H1 (cell line): ENCODE measurements at places on chromosomes 2 and 18. TPM values are rescaled to one million over a fixed set of nuclear protein-coding genes. Genes with fewer than 3 reads are reported as not detected.

- H3K4me3 ChIP-seq, result no peak overlapping the region
- H3K27me3 ChIP-seq, result no peaks in the 10 kb centered on the region
- H3K27ac ChIP-seq, result no peak overlapping the region
- DNase-seq, result peak; percentile 26
- H3K4me1 ChIP-seq, result no peaks in the 10 kb centered on the region
Observed at GRCh38 chr2:71891155-71891554, 256.5 kb downstream of the CYP26B1 start.

DNA sequence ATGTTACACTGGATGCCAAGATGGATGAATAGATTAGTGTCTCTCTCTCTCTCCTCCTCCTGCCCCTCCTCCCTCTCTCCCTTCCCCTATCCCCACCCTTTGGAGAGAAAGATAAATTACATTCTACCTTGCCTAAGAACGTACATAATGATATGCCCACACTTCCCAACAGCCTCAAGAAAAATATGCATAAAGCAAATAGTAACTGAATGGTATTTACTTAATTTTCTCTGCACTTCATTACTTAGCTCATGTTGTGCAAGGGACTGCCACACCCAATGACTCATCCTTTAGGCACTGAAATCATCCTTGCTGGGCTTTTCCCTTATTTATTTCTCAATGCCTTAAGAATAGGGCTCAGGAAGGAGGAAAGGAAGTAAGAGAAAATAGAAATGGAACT, 137.3 kb upstream of the PID1 start:
- H3K4me1 ChIP-seq, result peaks cover 10% of the 10 kb centered on the region
- H3K4me3 ChIP-seq, result no peak overlapping the region
- no peaks in the 10 kb centered on the region for H3K27me3 ChIP-seq
- H3K27ac ChIP-seq, result no peak overlapping the region
- no peaks in the 10 kb centered on the region; the same call in 1 of the 2 replicates for H3K36me3 ChIP-seq

DNA sequence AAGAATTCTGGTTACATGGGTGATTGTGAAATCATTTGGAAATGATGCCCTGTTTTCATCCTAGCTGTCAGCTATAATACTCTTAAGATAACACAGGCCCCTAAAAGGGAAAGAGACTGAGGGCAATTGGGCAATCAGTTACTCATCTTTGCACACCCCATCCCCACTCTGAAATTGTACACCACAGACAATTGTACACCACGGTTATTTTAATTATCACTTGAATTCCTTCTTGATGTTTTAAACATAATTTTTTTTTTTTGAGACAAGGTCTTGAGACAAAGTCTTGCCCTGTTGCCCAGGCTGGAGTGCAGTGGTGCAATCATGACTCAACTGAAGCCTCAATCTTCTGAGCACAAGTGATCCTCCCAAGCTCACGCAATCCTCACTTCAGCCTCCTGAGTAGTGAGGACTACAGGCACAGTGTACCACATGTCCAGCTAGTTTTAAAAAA, 862.4 kb upstream of the ACVR2A start:
- H3K4me1 ChIP-seq, result no peaks in the 10 kb centered on the region
- DNase-seq, result no peak
- no peaks in the 10 kb centered on the region for H3K27me3 ChIP-seq
- no peak overlapping the region for H3K27ac ChIP-seq

DNA sequence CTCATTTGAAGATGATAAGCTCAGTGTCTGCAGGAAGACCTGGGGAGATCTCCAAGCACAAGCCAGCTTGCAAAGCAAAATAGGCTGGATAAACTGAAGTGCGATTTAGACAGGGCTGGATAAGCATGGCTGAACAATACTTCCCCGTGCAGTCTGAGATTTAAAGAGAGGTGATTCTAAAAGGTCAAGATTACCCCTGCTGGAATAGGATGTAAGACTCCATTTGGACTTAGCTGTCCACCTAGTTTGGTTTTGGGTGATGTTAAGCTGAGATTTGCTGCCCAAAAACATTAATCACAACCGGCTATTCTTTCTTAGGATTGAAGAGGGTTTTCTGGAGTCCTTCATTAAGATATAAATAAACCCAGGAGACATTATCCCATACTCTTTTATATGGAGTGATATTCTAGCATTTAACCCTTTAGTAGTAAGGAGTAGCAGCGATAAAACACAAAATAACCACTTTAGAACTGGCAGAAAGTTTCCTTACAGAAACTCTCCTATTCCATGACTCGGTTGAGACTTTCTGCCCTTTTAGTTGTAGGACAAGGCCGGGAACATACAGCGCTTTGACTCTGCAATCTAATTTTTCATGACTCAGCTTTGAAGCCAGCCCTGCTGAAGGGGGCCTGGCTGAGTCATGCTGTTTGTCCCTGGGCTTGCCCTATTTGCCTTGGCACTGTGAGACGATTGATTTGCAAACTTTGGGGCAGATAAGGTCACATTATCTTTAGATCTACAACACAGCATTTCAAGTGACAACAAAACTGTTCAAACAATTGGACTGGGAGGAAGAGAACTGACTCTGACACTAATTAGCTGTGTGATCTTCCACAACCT, 238.2 kb downstream of the GCA start:
- DNase-seq, result no peak
- H3K27me3 ChIP-seq, result no peaks in the 10 kb centered on the region
- H3K36me3 ChIP-seq, result no peaks in the 10 kb centered on the region
- H3K4me3 ChIP-seq, result no peak overlapping the region

GRCh38 chr18:44737623-44738022, 56.9 kb downstream of the SETBP1 start:
- no peaks in the 10 kb centered on the region; the same call in 1 of the 2 replicates for H3K4me1 ChIP-seq
- H3K36me3 ChIP-seq, result no peaks in the 10 kb centered on the region; the same call in 1 of the 2 replicates
- H3K27ac ChIP-seq, result no peak overlapping the region
- no peak for DNase-seq

- H3K27me3 ChIP-seq, result no peaks in the 10 kb centered on the region
- peaks cover 16% of the 10 kb centered on the region for H3K4me1 ChIP-seq
- H3K4me3 ChIP-seq, result no peak overlapping the region
- DNase-seq, result no peak
- 0 out of 2 replicates have a peak overlapping the region, but pooled peaks have one; percentile 31 for H3K27ac ChIP-seq
Observed at GRCh38 chr2:62071760-62072680, 123.9 kb upstream of the B3GNT2 start.

- H3K27me3 ChIP-seq, result no peaks in the 10 kb centered on the region
- no peaks in the 10 kb centered on the region for H3K36me3 ChIP-seq
- peak; percentile 83 for DNase-seq
- no peaks in the 10 kb centered on the region for H3K4me1 ChIP-seq
- H3K27ac ChIP-seq, result no peak overlapping the region
Observed at GRCh38 chr18:3062798-3063680, 50.1 kb upstream of the LPIN2 start.

DNA sequence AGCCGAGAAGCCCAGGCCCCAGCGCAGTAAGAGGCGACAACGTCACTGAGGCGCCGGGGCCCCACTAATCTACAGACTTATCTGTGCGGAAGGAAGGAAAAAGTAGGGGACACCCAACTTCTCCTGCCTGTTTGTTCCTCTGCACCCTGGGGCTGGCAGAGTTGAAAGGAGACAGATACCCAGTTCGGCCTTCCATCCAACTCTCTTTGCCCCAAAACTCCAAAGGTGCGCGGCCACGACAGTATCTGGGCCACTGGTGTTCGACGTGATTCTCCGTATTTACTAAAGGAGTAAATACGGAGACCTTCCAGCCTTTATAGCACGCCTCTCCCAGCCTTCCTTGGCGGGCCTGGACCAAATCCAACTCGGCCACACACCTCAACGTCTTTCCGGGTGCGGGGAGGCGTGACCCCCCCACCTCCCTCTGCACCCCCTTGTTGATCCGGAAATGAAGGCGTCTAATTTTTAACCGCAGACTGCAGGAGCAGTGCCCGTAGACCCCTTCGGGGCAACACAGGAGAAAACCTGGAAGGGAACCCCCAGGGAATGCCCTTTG, 1.6 kb downstream of the SMAD7 start:
- peaks cover 12% of the 10 kb centered on the region for H3K4me1 ChIP-seq
- peak overlapping the region; percentile 71 for H3K4me3 ChIP-seq
- H3K36me3 ChIP-seq, result no peaks in the 10 kb centered on the region

GRCh38 chr2:179440642-179441251, 176.1 kb upstream of the SESTD1 start:
- H3K4me1 ChIP-seq, result peaks cover 17% of the 10 kb centered on the region
- H3K27me3 ChIP-seq, result no peaks in the 10 kb centered on the region
- no peak for DNase-seq
- no peak overlapping the region for H3K27ac ChIP-seq
- no peaks in the 10 kb centered on the region for H3K36me3 ChIP-seq

GRCh38 chr2:69168950-69169654, 156.1 kb downstream of the ANTXR1 start:
- DNase-seq, result no peak
- H3K36me3 ChIP-seq, result no peaks in the 10 kb centered on the region
- no peak overlapping the region for H3K27ac ChIP-seq

- H3K4me1 ChIP-seq, result no peaks in the 10 kb centered on the region
- no peak for DNase-seq
- H3K36me3 ChIP-seq, result no peaks in the 10 kb centered on the region
Observed at GRCh38 chr2:126778561-126779501, 119.9 kb upstream of the TEX51 start.

DNA sequence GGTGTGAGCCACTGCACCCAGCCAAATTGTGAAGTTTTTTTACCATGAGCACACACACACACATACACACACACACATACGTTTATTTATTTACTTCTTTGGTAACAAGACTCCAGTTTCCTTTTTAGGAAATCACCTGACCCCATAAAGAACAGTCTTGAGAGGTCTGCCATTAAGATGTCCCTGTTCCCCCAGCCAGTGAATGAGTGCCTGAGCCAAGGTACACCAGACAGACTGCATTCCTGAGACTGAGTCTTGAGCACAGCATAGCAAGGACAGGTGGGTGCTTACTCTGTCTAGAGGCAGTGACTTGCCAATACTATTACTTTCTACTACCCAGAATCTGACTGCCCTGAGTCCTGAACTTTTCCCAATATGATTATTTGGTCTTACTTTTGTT, 167.2 kb upstream of the SATB2 start:
- H3K36me3 ChIP-seq, result no peaks in the 10 kb centered on the region
- no peak overlapping the region for H3K4me3 ChIP-seq
- H3K27me3 ChIP-seq, result no peaks in the 10 kb centered on the region

GRCh38 chr2:113083296-113083695, 15.5 kb downstream of the IL1F10 start:
- H3K36me3 ChIP-seq, result no peaks in the 10 kb centered on the region
- no peaks in the 10 kb centered on the region for H3K4me1 ChIP-seq
- H3K4me3 ChIP-seq, result no peak overlapping the region
- H3K27ac ChIP-seq, result no peak overlapping the region
- DNase-seq, result no peak

DNA sequence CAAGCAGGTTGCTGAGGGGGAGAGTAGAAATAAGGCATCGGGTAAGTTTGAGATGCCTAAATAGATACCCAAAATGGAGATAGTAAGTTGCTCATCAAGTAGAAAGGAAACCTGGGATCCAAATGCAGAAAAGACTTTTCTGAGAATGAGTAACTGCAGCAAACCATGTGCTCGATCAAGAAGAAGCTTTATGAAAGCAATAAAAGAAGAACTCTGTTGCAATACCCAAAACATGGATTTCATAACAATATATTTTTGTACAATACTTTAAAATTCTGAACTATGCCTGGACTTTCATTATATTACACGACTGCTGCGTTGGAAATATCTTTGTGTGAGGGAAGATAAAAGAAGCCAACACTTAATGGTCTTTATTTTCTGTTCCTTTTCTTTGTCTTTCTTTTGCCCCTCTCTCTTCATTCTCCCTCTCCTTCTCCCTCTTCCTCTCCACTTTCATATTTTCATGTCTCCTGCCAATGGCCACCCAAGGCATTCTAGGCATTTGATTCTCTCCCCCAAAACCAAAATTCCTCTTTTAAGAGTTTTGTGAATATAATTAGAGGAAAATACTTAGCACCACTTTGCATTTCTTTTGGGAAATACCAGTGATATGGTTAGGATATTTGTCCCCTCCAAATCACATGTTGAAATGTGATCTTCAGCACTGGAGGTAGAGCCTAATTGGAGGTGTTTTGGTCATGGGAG, 257.6 kb downstream of the MREG start:
- H3K36me3 ChIP-seq, result no peaks in the 10 kb centered on the region
- no peak overlapping the region for H3K4me3 ChIP-seq
- H3K27ac ChIP-seq, result no peak overlapping the region
- no peak for DNase-seq

DNA sequence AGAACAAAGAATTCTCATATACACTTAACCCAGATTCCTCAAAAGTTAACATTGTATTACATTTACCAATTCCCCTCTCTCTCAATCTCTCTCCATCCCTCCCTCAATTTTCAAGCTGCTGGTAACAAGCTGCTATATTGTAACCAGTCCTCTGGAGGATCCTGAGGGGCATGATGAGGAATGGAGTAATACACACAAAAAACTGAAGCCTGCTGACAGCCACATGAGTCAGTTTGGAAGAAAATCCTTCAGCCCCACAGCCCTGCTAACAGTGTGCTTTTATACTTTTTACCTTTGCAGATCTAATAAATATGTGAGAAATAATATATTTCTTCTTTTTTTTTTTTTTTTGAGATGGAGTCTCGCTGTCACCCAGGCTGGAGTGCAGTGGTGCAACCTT, 165.7 kb upstream of the RAB12 start:
- no peak for DNase-seq
- H3K4me1 ChIP-seq, result no peaks in the 10 kb centered on the region
- no peak overlapping the region for H3K27ac ChIP-seq
- no peak overlapping the region for H3K4me3 ChIP-seq
- no peaks in the 10 kb centered on the region for H3K36me3 ChIP-seq
- H3K27me3 ChIP-seq, result no peaks in the 10 kb centered on the region

DNA sequence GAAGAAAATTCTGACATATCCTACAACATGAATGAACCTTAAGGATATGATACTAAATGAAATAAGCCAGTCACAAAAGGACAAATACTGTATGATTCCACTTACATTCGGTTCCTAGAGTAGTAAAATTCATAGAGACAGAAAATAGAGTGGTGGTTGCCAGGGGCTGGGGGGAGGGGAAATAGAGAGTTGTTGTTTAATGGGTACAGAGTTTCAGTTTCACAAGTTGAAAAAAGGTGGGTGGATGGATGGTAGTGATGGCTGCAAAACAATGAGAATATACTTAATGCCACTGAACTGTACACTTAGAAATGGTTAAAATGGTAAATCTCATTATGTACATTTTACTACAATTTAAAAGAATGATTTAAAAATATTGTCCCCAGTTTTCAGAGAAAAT, 53.3 kb upstream of the NFU1 start:
- no peak overlapping the region for H3K4me3 ChIP-seq
- H3K27me3 ChIP-seq, result no peaks in the 10 kb centered on the region
- H3K4me1 ChIP-seq, result no peaks in the 10 kb centered on the region

- no peaks in the 10 kb centered on the region for H3K4me1 ChIP-seq
- H3K27me3 ChIP-seq, result no peaks in the 10 kb centered on the region
Observed at GRCh38 chr2:221494556-221494955, 77.5 kb downstream of the EPHA4 start.

The MRPL44 gene
- polyA plus RNA-seq, result 27.2 and 32.0 TPM in 2 replicates

The AGFG1 gene
- 109 and 147 TPM in 2 replicates for polyA plus RNA-seq

The ASAP2 gene
- polyA plus RNA-seq, result 8.6 and 10.2 TPM in 2 replicates

The RBMS1 gene
- polyA plus RNA-seq, result 37.3 and 53.7 TPM in 2 replicates

The UGP2 gene
- 130 and 278 TPM in 2 replicates for polyA plus RNA-seq

The CYP27A1 gene
- 12.9 and 14.7 TPM in 2 replicates for polyA plus RNA-seq

The CABYR gene
- 9.4 and 14.5 TPM in 2 replicates for polyA plus RNA-seq

The SIX3 gene
- 0.02 and 0.52 TPM in 2 replicates for polyA plus RNA-seq

The GPR45 gene
- 0.21 TPM in 1 of 2 replicates, not detected in the other for polyA plus RNA-seq

The ALPI gene
- not detected in 2 replicates for polyA plus RNA-seq
